Stimulated activated CD8-positive, alpha-beta memory T cell treated with anti-CD3 and anti-CD28 coated beads, Interleukin-7, amount 100 ng/mL, for 1 hour (primary cell): ENCODE measurements at places on chromosomes 11 and 22.

DNA sequence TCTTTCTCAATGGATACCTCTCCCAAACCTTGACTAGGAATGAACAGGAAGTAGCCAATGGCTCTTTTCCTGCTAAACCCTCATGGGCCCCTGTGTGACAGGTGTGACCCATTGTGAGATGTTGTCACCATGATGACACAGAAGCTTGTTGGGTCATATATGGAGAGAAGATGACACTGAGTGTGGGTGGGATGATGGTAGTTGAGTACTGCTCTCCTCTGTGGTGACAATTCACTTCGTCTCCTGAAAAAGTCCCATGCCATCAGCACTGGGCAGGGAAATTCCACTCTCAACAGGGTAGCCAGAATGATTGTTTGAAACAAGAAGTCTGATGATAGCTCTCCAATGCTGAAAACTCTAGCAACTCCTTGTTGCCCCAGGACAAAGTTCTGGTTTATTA is 94.0 kb upstream of the SEZ6L start:
- no peak for DNase-seq

DNA sequence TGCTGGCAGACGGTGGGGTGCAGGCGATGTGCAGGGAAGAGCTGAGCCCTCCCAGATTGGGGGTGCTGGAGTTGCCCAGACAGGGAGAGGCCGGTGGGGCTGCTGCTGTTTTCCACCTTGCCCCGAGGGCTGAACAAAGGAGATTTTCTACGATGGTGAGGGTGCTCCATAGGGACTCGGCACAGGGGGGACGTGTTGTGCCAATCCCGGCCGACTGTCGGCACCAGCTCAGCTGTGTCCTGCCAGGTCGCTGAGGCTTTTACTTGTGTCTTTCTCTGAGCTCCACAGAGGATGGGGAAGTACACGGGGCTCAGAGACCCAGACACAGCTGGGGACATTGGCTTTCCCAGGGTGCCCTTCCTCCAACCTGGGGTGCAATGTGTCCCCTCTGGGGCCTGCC is 816.8 kb downstream of the BRD1 start:
- no peak for DNase-seq

DNA sequence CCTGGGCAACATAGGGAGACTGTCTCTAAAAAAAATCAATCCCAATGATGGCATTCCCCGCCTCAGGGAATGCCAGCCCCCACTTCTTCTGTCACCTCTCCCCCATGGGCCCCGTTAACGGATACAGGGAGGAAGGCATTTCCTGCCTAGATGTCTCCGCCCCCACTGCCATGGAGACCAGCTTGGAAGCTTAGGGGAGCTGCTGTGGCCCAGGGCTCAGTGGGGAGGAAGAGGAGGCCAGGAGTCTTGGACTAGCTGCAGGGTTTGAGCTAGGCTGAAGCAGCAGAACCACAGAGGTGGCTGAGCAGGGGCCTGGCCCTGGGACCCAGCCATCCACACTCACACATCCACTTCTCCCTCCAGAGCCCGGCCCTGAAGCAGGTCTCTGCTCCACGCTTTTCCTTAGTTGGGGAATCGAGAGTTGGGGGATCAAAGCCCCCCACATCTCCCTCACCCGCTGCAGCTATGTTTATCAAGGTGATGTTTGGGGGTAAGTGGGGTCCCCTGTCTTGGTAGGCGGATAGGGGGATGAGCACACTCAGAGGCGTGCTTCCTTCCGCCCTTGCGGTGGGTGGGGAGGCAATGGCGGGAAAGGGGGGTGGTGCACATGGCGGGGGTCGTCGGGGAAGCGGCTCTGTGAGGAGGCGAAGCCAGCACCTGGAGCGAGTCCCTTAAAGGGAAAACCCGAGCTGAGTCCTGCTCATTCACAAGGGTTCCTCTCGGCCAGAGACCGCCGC is at the start of gene C22orf15:
TSS of gene C22orf15 (plus strand) at position 149 of the 737 bp plus-strand sequence. CDS start at position 466, 317 bp downstream.
- no peak for DNase-seq

DNA sequence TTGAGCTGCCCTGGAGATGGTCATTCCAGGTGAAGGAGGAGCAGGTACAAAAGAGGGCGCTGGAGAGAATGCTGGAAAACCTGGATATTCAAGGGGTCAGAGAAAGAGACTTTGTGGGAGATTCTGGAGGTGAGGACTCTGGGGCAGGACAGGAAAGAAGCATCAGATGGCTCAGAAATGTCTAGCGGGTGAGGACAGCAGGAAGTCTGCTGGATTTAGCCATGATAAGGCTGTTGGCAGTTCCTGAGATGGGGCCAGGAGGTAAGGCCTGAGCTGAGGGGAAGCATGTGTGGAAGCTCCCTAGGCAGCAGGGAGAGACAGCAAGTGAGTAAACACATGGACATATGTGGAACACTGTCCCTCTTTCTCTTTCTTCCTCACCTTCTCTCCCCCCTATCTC is 1.5 kb downstream of the UPB1 start:
- no peak for DNase-seq

DNA sequence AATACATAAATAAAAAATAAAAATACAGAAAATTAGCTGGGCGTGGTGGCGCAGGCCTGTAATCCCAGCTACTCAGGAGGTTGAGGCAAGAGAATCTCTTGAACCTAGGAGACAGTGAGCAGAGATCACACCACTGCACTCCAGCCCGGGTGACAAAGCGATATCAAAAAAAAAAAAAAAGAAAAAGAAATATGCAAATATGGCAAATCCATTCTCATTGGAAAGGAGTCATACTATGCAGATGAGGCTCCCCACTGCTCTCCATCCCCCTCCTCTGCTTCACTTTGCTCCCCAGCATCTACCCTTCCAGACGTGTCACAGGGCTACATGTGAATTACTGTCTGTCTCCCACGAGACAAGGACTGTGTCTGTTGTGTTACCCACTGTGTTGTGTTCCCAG is 36.3 kb upstream of the PDGFB start:
- no peak for DNase-seq

GRCh38 chr22:43012390-43012789 is 2.6 kb downstream of the PACSIN2 start:
- DNase-seq, result no peak

DNA sequence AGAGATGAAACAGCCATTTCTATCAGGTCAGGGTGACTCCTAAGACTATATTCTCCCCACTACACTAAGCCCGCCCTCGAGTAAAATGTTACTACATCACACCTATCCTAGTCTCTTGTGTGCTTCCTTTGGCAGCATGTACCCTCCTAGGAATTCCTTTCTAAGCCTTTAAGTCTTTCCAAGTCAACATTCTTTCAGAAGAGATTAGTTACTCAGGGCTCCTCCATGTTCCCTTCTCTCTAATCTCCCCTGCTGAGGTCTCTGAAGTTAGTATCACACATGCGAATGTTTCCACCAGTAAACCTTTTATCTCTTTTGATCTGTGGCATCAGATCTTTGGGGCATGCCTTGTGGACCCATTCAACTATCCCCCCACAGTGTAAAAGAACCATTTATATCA is 873.7 kb upstream of the FAT3 start:
- DNase-seq, result no peak

GRCh38 chr11:64255135-64256128 is 4.1 kb downstream of the PLCB3 start:
- DNase-seq, result no peak

GRCh38 chr11:87961606-87962005 is 213.6 kb downstream of the RAB38 start:
- no peak for DNase-seq

- no peak for DNase-seq
Measured at GRCh38 chr22:27937453-27937852, 18.4 kb upstream of the PITPNB start.

GRCh38 chr22:48976556-48977535 is 850.8 kb downstream of the BRD1 start:
- no peak for DNase-seq

DNA sequence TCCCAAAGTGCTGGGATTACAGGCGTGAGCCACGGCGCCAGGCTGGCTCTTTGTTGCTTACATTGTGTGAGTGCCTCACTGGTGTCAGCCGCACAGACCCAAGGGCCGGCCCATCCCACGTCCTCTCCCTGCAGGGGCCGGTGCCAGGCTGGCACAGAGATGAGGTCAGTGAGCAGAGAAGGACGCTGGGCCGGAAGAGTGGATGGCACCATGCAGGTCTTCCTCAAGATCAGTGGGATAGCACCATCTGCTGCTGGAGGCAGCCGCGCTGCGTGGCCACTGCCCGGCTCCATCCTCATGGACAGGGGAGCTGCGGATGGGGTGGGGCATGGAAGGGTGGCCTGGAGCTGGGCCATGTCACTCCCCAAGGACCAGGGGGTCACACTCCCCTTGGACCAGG is 22.0 kb upstream of the FGF4 start:
- no peak for DNase-seq

DNA sequence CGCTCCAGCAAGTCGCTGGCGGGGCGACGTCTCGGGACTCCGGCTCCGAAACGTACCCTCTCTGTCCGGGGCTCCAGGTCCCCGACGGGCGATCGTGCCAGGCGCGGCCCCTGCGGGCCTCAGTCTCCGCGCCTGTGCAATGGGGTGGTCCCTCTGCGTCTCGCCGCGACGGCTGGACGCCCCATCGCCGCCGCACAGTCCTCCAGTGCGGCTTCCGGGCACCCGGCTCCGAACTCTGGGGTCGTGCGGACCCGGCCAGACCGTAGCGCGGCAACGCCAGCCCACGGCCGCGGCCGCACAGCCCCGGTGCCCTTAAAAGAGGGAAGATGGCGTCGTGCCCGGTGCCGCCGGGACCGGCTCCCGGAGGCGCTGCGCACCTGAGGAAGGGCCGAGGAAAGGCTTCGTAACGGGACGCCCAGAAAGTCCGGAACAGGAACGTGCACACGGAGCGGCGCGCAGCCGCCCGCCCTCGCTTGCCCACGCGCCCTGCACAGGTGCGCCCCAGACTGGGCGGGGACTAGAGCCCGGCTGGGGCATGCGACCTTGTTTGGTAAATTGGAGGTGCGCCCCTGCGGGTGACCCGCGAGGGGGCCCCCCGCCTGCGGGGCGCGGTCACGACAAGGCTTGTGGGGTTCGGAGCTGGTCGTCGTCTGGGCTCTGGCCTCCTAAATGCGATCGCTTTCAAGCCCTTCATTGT is 525 bp downstream of the BIK start:
- no peak for DNase-seq

DNA sequence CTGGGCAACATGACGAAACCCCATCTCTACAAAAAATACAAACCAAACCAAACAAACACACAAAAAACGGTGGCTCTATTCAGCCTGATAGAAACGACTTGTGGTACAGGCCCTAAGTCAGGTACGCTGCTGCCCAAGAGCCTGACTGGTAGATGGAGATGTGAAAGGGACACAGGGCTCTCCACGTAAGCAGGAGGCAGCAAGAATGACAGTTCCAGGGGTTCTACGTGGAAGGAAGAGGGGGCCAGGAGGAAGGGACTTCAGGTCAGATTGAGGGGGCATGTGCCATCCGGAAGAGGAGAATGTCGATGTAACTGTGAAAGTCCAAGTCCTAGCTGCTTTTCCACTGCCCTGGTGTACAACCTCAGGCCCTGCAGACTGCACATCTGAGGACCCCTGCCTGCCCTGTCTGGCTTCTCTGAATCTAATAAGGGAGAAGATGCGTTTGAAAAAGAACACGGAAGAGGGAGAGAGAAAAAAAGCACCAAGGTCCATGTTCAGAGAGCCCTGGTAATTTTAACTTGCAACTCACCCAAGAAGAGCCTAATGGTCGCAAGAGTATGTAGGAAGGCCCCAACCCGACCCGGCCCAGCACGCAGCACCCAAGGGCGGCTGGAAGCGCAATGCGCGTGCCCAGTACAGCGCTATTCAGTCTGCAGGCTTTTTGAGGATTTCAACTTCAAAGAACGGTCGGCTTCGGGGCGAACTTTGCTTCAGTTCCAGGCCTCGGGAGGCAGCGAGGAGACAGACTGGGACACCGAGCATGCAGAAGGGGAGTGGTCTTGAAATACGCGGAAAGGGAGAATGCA is 909 bp upstream of the ZNRD2 start:
- no peak for DNase-seq

DNA sequence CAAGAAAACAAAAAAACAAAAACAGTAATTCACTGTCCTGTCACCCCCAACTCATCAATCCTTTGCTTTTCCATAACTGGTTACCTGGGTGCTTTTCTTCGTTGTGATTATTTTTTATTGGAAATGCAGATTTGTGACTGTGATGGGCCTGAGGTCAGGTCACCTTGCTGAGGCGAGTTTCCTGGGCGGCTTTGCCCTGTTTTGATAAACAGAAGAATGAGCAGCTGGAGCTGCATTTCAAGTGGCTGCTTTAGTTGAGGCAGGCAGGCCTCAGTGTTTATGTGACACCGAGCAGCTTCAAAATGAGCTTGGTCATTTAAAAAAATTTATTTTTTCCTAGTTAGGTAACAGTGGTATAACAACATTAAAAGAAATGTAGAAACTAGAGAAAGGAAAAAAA is 22.2 kb downstream of the PTPRJ start:
- DNase-seq, result no peak

GRCh38 chr11:78221396-78222315 is 32.9 kb downstream of the USP35 start:
- DNase-seq, result no peak

- DNase-seq, result no peak
Measured at GRCh38 chr11:64198511-64198910, 8.0 kb upstream of the FERMT3 start.

DNA sequence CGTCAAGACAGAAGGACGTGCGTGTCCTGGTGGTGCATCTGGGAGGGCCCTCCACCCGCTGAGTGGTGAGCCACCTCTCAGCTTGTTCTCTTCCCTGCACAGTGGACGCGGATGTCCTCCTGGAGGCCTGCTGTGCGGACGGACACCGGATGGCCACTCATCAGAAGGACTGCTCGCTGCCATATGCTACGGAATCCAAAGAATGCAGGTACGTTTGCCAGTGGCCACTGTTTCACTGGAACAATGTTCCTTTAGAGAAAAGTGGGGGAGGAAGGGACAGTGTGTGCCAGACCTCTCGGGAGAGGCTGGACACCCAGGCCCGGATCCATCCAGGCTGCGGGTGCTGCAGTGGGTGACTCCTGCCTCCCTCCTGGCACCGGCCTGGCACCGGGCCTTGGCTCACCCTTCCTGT is 15.9 kb downstream of the FBLN1 start:
- no peak for DNase-seq

DNA sequence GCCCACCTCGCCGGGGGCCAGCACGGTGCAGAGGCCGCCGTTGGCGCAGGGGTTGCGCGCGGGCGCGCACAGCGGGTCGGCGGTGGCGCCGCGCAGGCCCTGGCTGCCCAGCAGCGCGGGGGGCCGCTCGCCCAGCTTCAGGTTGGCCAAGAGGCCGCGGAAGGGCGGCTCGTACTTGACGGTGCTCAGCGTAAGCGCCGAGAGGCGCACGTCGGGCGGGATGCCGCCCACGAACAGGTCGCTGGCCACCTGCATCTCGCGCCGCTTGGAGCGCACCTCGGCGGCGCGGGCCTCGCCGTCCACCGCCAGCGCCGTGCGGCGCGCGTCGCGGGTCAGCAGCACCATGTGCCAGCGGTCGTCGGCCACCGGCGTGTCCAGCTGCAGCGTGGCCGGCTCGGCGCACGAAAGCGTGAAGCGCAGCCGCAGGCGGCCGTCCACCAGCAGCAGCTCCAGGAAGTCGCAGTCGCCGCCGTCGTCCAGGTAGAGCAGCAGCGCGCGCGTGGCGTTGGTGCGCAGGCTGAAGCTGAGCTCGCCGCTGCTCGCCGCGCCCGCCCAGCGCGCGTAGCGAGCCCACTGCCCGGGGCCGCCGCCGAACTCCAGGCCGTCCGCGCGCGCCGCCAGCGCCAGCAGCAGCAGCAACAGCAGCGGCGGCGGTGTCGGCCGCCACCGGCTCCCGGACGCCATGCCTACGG is 9.8 kb downstream of the NRXN2 start:
- no peak for DNase-seq
